ENCODE measurements at places on chromosomes 7 and 10. TPM values are rescaled to one million over a fixed set of nuclear protein-coding genes. Genes with fewer than 3 reads are reported as not detected.

DNA sequence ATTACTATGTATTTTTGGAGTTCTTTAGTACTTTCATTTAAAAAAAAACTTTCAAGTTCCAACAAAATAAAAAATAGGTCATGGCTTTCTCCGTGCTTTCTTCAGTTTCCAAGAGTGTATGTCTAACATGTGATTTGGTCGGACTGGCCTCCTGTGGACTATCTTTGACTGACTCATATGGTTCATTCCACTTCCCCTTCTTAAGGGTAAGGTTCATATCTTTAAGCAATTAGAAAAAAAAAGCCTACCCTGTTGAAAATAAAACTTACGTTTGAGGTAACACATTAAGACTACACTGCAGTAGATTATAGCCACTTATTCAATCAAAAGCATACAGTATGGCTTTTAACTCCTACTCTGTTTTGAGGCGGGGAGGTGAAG is 112.8 kb upstream of the AHR start:
- H3K36me3 ChIP-seq: peaks cover 4% of the 10 kb centered on the region
- DNase-seq: no peak
- H3K4me3 ChIP-seq: no peak overlapping the region
- peaks cover 8% of the 10 kb centered on the region for H3K4me1 ChIP-seq

DNA sequence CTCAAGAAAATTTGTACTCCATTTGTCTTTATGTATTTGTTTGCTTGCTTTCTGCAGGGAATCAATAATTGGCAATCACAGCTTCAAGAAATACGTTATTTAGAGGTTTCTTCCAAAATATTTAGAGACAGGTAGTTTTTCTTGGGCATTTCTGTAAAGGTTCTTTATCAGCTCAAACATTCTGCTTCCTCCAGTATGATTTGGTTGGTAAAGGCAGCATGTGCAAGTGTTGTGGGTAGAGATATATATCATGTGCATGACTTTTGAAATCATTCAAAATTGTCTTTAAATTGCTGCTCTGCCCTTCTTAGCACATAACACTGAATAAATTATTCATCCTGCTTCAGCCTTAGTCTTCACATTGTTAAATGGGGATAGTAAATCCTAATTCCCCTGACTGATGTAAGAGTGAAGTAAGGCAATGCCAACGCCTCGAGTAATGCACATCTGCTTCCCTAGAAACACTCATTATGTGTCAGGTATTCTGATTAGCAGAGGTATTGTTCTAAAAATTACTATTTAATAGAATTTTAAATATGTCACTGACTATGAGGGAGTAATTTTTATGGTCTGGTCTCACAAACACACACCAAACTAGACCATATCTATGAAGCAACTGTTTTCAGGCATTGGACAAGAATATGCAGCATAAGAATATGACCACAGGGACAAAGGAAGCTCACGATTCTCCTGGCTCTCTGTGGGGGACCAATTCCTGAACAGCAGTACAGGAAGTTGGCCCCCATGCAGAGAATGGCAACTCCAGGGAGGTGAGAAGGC is 77.3 kb upstream of the AKR1E2 start:
- H3K36me3 ChIP-seq: no peaks in the 10 kb centered on the region
- H3K27me3 ChIP-seq: peaks cover 23% of the 10 kb centered on the region
- DNase-seq: no peak

DNA sequence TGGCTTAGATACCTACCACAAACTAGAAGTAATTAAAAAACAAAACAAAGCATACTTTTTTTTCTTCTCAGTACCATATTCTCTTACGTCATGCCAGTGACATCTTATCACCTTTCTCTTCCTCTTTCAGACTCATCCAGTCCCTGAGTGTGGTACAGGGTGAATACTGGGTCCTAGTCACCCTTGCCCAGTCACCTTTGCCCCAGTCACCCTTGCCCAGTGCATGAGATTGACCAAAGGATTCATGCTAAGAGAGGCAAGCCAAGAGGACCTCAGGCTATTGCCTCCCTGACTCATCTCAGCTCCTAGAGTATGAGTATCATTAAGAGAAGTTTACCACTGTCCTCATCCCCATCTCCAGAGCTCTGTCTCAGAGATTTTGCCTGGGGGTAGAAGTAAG is 10.0 kb upstream of the TSPAN12 start:
- no peaks in the 10 kb centered on the region for H3K4me1 ChIP-seq
- peaks cover 13% of the 10 kb centered on the region for H3K27me3 ChIP-seq
- DNase-seq: no peak
- H3K4me3 ChIP-seq: no peak overlapping the region

GRCh38 chr10:75287697-75288096 is 51.9 kb upstream of the COMTD1 start:
- H3K4me1 ChIP-seq: no peaks in the 10 kb centered on the region
- H3K4me3 ChIP-seq: no peak overlapping the region
- peaks cover 34% of the 10 kb centered on the region for H3K27me3 ChIP-seq
- no peaks in the 10 kb centered on the region for H3K36me3 ChIP-seq
- H3K27ac ChIP-seq: no peak overlapping the region

DNA sequence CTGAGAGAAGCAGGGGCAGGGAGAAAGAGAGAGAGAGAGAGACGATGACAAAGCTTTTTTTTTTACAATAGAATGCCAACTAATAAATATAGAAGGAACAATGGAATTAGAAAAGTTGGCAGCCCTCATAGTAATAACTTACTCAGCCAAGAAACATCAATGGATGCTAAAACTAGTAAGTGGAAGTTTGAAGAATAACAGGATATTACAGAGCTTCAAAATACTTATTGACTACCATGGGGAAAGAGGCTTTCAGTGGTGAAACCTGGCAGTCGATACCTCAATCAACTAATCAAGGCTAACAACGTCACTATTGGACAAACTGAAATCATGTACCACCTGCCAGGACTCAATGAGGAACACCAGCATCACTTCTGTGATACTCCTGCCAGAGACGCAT is 100.5 kb upstream of the LRRC4 start:
- H3K4me1 ChIP-seq: peaks cover 8% of the 10 kb centered on the region
- no peaks in the 10 kb centered on the region for H3K36me3 ChIP-seq
- no peak for DNase-seq

The JAKMIP3 gene
- total RNA-seq: 0.28 TPM

Measured in activated naive CD8-positive, alpha-beta T cell treated with anti-CD3 and anti-CD28 coated beads, Interleukin-2, amount 10 ng/mL, durations not matched to agents 7 days and 5 days (primary cell).